Astrocyte (in vitro differentiated cells and primary cell): ENCODE measurements at places on chromosomes 7 and 10. TPM values are rescaled to one million over a fixed set of nuclear protein-coding genes. Genes with fewer than 3 reads are reported as not detected.
A peak's percentile ranks its signal among the peaks of the same experiment; 100 is the strongest.

- DNase-seq, result peak; percentile 47
These were observed 284.3 kb upstream of the KAT6B start for GRCh38 chr10:74542077-74542476.

Gene DRGX
- total RNA-seq, result not detected in 2 replicates

Gene CPA2
- not detected in 2 replicates for total RNA-seq

- DNase-seq, result no peak
These were observed 162.3 kb upstream of the NPS start for GRCh38 chr10:127386606-127387327.

Gene HOXA2
- not detected in 2 replicates for total RNA-seq

- no peak for DNase-seq
These were observed 88.2 kb upstream of the FAM133B start for GRCh38 chr7:92678291-92678920.

GRCh38 chr10:65898055-65898454, 1027.8 kb upstream of the LRRTM3 start:
- no peak for DNase-seq

DNA sequence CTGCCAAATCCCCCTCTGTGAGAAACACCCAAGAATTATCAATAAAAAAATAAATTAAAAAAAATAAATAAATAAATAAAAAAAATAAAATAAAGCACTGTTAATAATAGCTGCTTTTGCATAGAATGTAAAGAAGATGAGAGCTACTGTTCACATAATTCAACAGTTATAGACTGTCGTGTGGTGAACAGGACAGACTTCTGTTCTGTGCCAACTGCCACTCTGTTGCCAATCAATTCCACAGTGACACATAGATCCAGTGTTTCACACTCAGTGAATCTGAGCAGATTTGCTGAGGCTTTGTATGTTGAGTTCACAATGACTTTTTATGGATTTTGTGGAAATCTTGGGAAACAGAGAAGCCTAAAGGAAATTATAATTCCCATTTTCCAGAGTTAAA, 14.9 kb downstream of the ARHGAP19 start:
- DNase-seq, result no peak

DNA sequence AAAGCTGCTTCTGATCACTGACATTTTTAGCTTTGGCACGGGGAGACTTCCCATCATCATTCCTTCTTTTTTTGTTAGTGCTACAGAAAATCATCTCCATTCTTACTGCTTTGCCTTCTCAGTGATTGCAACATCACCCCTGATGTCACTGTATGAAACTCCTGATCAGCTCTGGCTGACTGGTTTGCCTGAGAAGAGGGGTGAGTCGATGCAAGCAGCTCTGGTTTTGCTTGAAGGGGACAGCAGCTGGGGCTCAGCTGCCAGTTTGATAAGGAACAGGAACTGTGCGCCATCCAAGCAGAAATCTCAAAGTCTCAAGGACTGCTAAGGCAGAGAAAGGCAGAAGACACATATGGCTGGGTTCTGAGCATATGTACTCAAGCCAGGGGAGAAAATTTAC, 808.5 kb upstream of the CELF2 start:
- DNase-seq, result peak; percentile 2

Gene NKX1-2
- 0.07 TPM in 1 of 2 replicates, not detected in the other for total RNA-seq

Gene HOXA3
- not detected in 2 replicates for total RNA-seq

Gene PAPOLB
- not detected in 2 replicates for total RNA-seq

Gene SVOPL
- total RNA-seq, result 0.34 and 0.48 TPM in 2 replicates

GRCh38 chr10:115005771-115006170, 67.8 kb downstream of the TRUB1 start:
- no peak for DNase-seq

DNA sequence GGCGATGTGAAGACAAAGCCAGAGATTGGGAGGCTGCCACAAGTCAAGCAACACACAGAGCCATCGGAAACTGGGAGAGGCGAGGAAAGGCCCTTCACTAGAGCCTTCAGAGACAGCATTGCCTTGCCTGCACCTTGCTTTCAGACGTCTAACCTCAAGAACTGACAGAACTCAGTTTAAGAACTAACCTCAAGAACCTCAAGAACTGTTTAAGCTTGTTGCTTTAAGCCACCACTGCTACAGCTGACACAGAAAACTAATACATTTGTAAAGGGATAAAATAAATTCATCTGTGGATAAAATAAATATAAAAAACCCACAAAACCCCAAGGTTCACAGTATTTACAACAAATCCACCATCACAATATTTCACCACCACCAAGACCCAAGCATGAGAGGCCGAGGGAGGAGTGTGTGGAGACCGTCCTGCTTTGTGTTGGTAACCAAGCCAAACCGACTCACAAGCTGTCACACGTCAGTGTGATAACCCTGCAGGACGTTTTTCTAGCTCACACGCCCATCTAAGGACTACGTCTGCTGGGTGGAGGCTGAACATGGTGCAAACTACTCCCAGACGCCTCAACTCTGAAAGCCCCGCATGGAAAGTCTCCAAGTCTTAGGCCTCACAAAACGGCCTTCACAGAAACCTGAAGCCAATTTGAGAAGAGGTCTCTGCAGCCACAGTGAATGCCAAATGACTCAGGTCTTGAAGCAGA, 116.8 kb downstream of the ABLIM1 start:
- DNase-seq, result peak; percentile 89

Gene FEZF1
- 0.29 and 0.61 TPM in 2 replicates for total RNA-seq

DNA sequence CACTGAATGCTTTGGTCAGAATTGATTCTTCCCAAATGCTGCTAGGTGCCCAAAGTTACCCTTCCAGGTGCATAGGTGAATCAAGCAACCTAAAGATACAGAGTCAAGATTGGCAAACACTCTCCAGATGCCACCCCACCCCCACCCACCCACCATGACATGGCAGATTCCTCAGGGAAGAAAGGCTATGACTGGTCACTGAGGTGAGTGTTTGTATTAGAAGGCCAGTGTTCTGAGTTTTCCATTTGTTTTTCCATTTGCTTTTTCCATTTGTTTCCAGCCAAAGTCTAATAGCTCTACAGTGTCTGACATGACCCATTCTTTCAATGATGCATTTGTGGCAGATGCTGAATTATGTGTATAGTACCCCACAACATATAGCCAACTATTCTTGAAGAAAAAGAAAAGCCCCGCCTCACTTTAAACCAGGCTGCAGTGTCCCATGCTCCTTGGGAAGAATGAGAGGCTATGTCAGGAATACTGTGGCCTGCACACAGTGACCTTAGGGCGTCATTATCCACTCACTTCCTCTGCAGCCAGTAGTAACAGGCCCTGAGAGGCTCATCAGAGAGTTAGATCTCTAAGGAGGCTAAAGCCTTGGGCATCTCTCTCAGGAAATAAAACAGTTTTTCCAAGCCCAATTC, 16.1 kb upstream of the HIBADH start:
- DNase-seq, result peak; percentile 38

Gene C7orf57
- total RNA-seq, result not detected in 2 replicates

DNA sequence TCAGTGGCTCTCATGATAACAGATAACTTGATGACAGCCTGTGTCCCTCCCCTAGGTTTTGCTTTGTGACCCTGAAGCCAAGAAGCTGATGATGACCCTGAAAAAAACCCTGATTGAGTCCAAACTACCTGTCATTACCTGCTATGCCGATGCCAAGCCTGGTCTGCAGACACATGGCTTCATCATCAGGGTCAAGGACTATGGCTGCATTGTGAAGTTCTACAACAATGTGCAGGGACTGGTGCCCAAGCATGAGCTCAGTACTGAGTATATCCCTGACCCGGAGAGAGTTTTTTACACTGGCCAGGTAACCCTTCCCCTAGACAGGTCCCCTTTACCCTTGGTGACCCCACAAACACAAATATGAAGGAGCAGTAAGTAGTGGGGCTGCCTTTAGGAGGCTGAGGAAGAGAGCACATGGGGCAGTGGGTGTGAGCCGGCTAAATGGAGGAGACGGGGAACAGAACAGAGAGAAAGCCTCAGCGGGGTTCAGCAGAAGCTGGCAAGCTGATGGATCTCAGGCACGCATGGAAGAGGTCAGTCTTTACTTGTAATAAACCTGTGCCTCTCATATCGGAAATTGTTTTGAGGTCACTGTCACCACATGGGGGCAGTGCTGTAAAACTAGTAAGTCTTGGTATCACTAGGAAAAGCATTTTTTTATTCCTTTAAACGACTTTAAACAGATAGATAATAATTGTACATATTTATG, 20.2 kb downstream of the PDCD11 start:
- peak; percentile 20 for DNase-seq

DNA sequence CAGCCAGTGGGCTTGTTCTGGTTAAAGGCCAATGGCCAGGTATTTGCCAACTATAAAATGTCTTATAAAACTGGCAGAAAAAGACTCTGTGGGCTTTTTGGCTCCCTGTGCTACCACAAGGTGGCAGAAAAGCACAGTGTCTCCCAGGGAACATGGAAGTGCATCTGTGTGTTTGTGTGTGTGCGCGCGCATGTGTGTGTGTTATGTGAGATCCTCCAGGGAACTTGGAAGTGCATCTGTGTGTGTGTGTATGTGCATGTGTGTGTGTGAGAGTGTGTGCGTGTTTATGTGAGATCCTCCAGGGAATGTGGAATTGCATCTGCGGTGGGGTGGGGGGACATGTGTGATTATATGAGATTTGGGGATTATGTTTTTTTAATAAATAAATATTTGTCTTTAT, 30.2 kb upstream of the ABI1 start:
- peak; percentile 53 for DNase-seq

Gene RAPGEF5
- total RNA-seq, result 0.29 and 1.0 TPM in 2 replicates

Gene POM121C
- 42.9 and 48.5 TPM in 2 replicates for total RNA-seq

DNA sequence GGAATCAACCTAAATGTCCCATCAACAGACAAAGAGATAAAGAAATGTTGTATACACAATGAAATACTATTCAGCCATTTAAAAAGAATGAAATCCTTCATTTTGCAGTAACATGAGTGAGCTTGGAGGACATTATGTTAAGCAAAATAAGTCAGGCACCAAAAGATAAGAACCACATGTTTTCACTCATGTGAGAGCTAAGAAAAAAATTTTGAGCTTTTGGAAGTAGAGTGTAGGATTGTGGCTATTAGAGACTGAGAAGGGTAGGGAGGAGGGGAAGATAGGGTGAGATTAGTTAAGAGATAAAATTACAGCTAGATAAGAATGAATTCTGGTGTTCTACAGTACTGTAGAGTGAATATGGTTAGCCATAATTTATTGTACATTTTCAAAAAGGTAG, 8.3 kb upstream of the YAE1 start:
- DNase-seq, result no peak

- DNase-seq, result no peak
These were observed 5.2 kb downstream of the CHN2 start for GRCh38 chr7:29199776-29200175.
